ENCODE measurements at places on chromosomes 7 and 10.
A peak's percentile ranks its signal among the peaks of the same experiment; 100 is the strongest.

DNA sequence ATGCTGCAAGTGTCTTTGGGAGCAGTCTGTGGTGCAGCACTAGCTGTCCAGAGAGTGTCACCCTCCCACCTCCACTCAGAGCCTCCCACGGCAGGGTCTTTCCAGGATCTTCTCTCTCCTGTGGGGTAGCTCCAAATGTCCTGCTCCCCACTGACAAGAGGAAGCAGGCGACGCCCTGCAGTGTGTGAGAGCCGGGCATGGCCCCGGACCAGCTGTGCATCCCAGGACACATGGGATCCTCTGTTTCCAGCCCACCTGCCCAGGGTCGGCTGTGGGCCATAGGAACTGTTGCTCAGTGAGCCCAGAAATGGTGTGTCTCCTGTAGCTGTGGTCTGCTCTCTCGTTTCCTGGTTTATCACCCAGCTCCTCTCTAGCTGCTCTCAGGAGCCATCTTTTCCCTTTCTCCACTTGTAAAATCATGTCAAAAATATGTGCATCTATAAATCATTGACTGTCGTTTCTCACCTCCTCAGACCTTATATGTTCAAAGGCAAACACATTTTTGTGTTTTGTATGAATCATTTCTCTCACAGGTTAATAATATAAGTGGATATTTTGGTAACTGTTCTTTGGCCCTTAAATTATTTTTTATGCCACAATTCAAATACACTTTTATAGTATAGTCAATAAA lies 74.9 kb downstream of the VWC2 start:
- no peak for DNase-seq

- no peak for DNase-seq
Measured at GRCh38 chr10:3278771-3279170, 106.2 kb upstream of the PITRM1 start.

DNA sequence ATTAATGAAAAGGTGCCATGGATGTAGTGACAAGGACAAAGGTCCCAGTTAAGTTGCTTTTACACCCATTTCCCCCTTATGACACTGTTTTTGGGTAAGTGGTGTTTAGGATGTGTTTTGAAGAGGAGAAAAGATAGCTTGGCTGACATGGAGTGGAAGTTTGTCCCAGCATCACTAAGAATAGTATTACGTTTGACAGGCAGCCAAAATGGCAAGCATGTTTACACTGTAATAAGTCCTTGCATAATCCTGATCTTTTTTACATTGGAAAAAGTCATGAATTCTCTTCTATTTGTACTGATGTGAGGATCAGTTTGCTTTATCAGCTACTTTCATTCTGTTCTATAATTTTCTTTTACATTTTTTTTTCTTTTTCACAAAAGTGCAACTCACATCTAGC lies 137.8 kb downstream of the CHRM2 start:
- no peak for DNase-seq

DNA sequence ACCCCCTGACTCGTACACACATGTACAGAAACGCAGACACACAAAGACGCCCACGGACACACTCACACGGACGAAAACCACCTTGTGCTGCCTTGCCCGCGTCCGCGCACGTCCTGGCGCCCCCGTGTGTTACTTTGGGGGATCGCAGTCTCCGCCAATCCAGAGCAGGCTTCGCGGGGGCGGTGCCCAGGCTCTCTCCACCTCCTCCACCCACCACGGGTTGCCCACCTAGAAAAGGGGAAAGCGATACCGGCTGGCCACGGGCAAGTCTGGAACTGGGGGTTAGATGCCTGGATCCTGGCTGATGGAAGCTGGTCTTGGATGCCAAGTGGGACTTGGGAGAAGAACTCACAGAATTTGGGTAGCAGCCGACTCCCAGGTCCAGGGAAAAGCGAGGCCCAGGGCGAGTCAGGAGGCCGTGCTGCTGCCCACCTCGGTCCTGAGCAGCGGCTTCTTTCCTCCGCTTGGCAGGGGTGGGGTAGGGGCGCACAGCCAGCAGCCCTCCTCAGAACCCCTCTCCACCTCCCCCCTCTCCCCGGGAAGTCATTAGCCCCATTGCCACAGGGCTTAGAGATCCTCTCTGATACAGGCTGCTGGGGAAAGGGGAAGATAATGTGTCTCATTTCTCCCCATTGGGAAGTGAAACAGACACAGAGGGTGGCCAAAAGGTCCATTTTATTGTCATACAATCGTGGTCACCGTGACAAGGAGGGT lies 4.6 kb upstream of the VGF start:
- no peak for DNase-seq

- DNase-seq = no peak
Measured at GRCh38 chr10:635088-635861, 54.2 kb downstream of the DIP2C start.

GRCh38 chr7:83119026-83119382 lies 43.7 kb downstream of the PCLO start:
- DNase-seq = no peak

GRCh38 chr10:69786791-69787190 lies 14.9 kb upstream of the COL13A1 start:
- no peak for DNase-seq

GRCh38 chr7:38863601-38864291 lies 45.2 kb downstream of the VPS41 start:
- DNase-seq = peak; percentile 24

DNA sequence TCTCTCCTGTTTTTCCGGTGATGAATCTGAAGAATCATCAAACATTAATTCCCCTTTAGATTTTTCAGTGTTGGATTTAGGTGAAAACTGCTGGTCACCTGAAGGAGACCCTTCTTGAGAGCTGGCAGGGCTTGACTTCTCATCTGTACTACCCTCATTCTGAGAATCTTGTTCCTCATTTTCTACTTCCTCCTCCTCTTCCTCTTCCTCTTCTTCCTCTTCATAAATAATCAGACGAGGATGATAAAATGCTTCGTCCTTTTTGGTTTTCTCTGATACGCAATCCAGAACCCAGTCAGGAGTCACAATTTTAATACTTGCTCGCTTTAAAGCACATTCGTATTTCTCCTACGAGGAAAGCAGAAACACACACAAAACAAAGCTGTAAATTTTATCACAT lies 26.9 kb downstream of the PAXIP1 start:
- no peak for DNase-seq

DNA sequence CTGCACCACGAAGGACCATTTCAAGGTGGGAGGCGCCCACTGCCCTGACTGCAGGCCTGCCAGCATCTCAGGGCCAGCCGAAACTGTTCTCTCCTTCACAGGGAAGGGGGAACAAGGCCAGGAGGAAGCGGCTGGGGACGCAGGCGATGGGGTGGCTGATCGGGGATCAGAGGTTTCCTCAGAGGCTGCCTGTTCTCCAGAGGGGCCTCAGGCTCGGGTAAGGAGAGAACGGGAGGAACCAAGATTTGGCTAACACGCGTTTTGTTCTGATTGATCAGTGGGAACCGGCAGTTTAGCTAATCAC lies 87.9 kb downstream of the DIP2C start:
- DNase-seq = no peak

GRCh38 chr10:128873411-128874054 lies 593.5 kb upstream of the MGMT start:
- DNase-seq = no peak

GRCh38 chr7:87448388-87448787 lies 27.1 kb downstream of the ABCB4 start:
- peak; percentile 26 for DNase-seq

DNA sequence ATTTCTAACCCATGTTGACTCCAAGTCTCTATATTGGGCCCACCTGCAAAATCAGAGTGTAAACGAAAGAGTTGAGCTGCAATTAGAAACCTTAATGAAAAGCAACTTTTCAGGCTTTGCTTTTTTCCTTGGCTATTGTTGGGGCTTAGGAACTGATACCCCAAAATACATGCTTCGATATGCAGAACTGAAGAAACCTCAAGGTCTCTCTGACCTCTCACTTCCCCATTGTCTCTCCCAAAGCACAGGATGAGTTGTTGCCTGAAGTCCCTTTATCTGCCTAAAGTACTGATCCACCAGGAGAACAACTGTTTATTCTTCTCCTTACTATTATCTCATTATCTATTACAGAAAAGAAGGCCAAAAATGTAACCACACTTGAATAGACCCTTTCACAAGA lies 666.0 kb upstream of the LRRTM3 start:
- DNase-seq = no peak

- no peak for DNase-seq
Measured at GRCh38 chr10:15254808-15255648, 86.5 kb upstream of the NMT2 start.

DNA sequence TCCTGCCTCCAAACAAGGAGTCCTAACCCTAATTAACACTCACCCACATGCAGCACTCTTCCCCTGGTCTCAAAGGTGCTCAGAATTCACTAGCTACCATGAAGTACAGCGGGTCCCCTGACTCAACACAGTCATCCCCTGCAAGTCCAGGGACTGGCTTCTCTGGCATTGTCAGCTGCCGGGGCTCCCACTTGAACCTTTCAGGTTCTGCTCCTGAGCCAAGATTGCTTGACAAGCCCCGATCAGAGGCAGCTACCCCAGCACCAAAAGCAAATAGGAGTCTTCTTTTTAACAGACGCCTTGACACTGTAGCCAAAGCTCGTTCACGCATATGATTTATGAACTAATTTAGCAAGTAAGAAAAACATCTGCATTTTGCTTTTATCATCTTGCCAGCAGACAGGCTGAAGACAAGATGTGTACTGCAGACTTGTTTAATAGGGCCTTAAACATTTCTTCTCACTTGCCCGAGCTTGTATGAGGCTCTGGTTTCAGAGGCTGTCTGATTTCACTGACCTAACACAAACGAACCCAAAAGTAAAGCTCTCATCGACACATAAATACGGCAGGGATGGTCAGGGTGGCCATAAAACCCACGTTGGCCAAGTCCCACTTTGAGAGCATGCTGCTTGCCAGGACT lies 67.6 kb upstream of the ADAM12 start:
- DNase-seq = peak; percentile 51

DNA sequence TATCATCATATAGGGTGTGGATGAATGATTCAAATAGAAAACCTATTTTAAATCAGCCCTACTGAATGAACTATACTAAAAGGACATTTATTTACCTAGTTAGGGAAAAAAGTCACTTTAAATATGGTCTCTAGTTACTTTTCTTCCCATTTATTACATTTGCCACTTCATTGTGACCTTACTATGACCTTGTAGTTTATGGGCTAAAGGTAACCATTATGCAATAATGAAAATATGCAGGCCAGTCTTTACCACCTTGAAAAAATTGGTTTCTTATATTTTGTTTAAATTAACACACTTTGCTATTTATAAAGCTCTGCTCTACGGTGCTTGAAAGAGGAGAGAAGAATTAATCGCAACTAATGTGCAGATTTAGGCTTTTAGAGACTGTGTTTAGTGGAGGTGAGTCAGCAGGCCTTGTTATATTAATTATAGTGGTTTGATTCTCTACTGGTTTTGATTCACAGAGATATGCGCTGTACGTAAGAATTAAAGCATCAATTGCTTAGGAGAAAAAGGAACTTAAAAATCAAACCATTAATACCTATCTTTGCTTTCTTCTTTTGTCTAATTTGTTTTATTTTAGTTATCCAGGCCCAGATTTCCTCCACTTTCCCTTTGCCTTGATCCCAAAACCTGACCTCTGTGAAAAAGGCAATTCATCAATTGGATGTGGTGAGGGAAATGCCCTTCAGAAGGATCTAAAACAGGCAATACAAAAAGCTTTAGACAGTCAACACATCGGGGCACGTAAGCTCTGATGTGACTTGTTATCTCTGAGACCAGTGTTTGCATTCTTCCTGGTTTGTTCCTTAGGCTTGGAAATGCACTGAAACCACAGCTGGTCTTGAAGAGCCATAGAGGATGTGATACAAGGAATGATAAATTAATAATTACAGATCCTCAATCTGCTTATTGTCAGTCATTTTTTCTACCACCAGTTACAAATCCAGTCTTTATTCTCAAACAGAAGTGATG lies 141.2 kb upstream of the HDAC9 start:
- no peak for DNase-seq

GRCh38 chr7:124152859-124153692 lies 120.2 kb upstream of the TMEM229A start:
- DNase-seq = peak; percentile 4

DNA sequence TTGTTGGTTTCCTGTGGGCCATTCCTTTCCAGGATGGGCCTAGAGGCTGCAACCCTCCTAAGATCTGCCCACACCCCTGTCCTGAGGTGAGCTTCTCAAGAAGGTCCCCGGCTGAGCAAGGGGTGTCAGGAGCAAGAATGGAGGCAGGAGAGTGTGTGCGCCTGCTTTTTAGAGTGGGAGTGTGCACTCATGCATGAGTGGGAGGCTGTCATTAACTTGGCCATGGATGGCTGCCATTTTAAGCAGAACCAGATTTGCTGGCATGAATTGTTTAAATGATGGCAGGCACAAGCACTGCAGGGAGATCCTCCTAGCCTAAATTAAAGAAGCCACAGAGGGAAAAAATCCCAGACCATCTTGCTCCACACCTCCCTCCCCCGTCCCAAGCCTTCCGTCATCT lies 2.9 kb upstream of the SGPL1 start:
- no peak for DNase-seq

- DNase-seq = peak; percentile 89
Measured at GRCh38 chr10:75403144-75403938, 1.8 kb upstream of the ZNF503 start.

DNA sequence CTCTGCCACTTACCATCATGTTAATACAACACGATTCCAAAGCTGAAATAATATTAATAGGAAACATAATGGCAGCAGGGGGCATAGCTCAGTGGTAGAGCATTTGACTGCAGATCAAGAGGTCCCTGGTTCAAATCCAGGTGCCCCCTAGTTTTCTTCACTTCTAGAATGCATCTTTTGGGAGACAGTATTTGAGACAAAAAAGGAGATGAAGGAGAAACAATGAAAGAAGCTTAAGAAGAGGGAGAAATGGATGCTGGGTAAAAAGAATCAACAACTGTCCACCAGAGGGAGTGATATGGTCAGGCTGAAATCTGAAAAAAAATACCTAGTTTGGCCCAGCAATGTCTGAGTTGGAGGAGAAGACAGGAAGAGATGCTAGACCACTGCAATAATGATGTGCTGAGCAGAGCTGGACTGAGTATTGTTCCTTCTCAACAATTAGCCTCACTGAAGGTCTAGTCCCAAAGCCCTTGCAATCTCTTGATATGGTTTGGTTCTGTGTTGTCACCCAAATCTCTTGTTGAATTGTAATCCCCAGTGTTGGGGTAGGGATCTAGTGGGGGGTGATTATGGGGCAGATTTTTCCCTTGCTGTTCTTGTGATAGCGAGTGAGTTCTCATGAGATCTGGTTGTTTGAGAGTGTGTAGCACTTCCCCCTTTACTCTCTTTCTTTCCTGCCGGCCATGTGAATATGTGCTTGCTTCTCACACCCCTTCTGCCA lies 48.3 kb downstream of the ZNF783 start:
- peak; percentile 36 for DNase-seq

DNA sequence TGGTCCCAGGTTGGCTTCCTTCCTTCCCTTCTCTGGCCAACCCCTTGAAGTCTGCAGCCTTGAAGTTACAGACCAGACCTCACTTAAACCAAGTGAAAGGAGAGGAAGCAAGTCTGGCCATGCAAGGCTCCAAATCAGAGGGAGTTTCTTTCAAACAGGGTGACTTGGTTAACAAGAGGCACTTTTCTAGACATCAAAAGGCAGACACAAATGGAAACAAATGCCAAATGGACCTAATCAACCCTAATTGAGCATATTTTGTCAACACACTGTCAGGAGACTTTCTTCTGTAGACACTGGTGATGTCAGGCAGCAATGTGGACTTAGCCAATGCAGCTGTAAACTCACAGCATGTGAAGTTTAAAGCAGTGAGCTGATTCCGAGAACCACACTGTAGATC lies 282.7 kb upstream of the FZD8 start:
- DNase-seq = no peak
